ENCODE measurements at places on chromosomes 7 and 10.

DNA sequence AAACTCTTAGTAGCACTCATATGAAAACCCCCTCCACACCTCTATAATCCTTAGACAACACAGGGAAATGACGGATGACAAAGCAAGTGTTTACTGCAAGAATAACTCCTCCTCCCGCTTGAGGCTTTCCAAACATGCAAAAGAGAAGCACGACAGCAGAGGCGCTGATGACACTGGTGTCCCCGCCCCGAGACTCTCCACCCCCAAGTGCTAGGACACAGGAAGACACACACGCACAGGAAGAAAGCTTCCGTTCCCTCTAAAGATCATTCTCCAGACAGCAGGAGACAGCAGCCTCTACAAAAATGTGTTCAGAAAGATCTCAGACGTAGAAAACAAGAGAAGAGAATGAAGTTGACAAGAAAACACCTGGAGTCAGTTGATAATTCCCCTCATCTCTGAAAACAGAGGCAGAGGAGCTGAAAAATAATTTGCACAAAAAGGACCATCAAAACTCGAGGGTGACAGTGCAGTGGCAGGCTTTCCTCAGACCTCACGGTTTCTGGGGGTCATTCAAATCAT, 90.2 kb downstream of the DLG5 start:
- peak; percentile 75 for DNase-seq

GRCh38 chr10:128981251-128981650, 485.8 kb upstream of the MGMT start:
- no peak for DNase-seq

DNA sequence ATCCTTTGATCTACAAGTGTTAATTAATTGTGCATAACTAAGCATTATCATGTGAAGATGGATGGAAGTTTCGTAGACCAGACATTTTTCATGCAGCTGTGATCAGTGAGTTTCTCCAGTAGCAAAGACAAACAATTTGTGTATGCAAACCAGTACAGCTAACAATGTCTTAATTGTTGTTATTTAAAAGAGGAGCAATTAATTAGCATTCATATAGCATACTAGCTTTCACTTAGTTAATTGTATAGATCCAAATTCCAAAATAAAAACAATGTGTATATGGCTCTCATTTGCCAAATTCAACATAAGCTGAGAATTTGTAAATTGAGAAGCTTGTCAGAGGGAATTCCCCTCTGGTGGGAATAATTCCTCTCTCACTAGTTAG, 22.6 kb upstream of the PRKCQ start:
- no peak for DNase-seq

- DNase-seq: no peak
Observed at GRCh38 chr10:133267293-133267692, 9.4 kb downstream of the ADAM8 start.

GRCh38 chr7:26515314-26515842, 223.7 kb downstream of the SNX10 start:
- no peak for DNase-seq

- DNase-seq: peak; percentile 73
Observed at GRCh38 chr10:62082729-62083411, 181.4 kb downstream of the ARID5B start.

DNA sequence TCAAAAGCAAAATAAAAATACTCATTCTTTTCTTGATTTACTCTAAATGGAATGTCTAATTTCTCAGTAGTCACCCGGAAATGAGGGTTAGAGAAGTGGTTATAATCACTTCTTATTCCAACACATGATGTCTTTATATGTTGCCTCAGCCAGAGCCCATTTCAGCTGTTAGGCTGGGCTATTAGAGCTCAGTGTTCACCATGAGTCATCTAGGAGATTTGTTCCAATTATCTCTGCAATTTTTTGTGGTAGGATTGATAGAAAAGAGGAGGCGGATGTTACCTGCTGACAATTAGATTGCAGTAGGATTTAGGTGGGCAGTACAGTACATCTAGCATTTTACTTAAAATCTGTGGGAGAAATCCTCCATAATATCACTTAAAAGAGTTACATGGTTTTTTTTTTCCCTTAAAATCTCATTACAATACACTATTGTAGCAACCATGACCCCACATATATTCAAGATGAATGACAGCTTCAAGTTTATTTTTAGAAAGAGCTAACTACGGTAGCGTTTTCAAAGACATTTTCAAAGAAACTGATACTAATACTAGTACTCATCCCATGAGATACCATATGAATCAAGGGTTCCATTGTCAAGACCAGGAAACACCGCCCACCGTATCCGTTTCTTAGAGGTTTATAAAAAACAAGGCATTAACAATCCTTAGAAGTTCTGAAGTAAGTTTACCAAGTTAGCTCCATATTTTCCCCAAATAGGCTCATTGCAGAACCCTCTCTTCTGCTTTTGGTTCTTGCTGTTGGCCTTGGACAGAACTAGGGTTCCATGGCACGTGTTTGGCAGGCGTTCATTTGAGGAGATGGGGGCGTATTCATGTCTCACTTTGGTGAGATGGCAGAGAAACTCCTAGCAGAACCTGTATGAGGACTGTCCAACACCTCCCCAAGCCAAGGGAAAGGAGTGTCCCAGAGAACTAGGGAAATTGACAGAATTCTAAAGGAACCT, 10.4 kb downstream of the CPA2 start:
- DNase-seq: no peak

DNA sequence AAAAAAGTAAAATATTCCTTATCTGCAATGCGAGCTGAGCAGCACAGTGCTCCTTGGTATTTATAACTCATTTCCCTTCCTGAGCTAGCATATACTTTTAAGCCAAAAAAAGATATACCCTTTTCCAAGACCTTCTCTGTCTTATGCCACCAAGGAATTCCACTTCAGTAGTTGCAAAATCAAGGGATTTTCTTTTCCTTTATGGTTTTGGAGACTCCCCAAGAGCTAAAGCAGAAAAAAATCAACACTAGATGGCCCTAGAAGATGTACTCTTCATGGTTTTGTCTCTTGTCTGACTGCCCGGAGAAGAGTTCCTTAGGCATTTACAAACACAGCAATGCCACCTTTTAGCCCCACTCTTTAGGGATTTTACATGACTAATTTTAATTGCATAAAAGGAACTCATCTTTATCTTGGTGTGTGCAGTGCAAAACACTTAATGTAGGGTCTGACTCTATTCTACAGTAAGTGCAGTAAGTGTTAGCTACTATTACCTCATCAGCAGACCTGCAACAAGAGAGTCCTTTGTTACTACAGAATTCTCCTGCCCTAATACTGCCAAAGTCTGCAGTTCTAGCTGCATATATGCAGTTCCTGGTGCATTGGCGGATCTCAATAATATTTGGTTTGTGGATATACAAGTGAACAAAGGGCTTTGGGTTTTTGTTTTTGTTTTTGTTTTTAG, 443.3 kb downstream of the GFRA1 start:
- no peak for DNase-seq

DNA sequence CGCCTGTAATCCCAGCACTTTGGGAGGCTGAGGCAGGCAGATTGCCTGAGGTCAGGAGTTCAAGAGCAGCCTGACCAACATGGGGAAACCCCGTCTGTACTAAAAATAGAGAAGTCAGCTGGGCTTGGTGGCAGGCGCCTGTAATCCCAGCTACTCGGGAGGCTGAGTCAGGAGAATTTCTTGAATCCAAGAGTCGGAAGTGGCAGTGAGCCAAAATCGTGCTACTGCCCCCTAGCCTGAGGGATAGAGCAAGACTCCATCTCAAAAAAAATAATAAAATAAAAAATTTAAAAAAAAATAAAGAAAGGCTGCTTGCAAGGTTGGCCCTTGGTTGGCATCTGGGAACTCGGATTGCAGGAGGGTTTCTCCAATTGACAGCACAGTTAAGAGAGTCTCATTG, 221.6 kb downstream of the DGKI start:
- DNase-seq: no peak

GRCh38 chr10:4382811-4383210, 443.2 kb upstream of the AKR1E2 start:
- DNase-seq: no peak

- peak; percentile 9 for DNase-seq
Observed at GRCh38 chr7:105587909-105588635, 6.8 kb upstream of the EFCAB10 start.

DNA sequence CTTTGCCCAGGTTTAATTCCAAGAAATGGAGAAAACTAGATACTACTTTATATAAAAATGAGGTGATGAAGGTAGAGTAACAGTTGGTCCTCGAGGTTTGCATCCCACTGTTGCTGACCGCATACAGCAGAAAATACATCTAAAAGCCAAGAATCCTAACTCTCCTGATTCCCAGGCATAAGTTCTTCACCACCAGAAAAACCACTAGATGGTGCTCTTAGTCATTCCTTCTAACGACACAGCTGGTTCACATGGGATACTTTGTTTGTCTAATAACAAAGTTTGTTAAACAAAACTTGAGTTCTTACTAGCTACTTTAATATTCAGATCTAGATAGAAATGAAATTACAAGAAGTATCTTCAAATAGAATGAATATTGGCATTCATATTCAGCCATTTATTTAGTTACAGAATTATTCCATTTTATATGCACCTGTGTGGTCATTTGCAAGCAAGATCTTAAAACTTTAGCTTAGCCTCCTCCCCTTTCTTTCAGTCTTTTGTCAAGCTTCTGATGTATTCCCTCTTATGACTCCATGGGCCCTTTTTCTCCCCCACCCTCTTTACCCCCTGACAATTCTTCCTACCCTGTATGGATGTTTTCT, 54.1 kb upstream of the CYP26C1 start:
- DNase-seq: peak; percentile 24

- no peak for DNase-seq
Observed at GRCh38 chr7:150828384-150828783, 23.9 kb upstream of the AOC1 start.

DNA sequence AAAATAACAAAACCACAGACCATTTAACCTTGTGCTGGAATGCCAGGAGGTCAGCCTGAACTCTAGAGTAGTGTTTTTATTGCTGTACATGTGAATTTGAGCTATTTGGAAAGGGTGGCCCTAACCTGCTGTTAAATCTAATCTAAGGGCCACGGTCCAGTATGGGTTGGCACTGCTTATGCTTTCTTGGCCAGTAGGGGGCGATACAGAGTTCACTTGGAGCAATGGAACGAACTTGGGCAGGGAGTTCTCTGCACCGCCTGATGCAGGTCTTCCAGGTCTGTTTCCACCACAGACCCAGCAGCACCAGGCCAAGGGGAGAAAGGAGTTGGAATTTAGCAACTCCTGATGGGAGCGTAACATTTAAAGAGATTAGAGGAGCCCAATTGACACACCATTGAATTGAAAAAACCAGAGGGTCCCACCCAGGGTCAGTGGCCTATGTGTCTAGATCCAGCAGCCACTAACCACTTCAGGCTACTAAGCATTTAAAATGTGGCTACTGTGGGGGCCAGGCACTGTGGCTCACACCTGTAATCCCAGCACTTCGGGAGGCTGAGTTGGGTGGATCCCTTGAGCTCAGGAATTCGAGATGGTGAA, 75.7 kb upstream of the EFCAB10 start:
- peak; percentile 66 for DNase-seq

GRCh38 chr7:133186060-133186459, 66.8 kb upstream of the EXOC4 start:
- no peak for DNase-seq

- DNase-seq: no peak
Observed at GRCh38 chr10:78744491-78745090, 324.2 kb upstream of the ZMIZ1 start.

DNA sequence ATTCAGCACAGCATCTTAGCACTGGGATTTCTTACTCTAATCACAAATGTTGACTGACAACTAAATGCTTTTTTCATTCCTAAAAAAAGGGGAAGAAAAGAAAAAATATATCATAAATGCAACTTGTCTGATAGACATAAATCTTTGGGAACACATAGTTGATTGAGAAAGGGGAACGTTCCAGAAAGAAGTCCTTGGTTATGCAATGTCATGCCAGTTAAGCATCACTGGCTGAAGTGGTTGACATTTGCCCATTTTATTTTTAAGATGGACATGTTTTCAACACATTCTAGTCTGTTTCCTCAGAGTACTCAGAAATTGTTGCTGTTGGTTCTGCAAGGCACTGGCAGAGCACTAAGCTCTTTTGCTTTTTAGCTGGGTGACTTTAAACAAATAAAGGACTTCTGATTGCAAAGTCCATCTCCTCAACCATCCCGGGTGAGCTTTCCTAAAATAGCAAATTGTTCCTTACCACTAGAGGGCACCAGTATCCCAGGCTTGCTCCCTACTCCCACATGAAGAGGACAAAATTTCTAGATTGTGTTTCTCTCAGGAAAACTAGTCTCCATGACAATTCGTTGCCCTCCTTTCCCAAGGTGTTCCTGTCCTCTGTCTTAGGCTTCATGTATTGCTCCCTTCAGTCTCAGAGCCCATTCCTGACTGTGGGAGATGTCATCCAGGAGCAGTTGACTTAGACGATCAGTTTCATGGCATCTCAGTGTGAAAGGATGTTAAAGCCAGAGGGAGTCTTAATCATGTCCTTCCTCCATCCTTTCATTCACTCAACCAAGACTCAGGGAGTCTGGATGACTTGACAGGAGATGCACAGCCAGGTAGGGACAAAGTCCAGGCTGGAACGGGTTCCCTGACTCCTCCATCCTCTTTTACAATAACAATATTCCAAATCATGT, 23.9 kb downstream of the OPALIN start:
- peak; percentile 23 for DNase-seq

- DNase-seq: no peak
Observed at GRCh38 chr7:90251304-90251635, 6.3 kb downstream of the CFAP69 start.

DNA sequence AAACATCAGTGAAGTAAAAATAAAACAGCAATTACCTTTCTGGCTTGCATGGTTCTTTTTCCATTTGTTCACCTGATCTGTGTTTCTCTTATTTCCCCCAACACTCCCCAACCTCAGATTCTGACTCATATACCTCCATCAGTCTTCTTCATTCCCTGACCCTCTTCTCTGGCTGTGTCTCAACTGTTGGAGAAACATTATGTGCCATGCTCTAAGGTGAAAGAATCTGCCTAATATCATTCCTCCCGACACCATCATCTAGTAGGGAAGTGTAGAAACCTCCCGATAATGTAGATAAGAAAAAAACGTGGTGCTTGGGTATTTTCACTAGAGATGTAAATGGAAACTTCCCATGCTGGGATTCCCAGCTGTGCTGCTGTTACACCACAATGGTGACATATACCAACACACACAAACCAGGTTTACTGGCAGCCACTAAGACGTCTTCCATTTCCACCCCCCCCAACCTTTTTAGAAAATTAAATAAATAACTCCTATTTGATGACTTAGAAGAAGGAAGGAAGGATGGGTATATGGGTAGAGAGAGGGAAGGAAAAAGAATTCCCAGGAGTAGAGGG, 63.4 kb downstream of the OSBPL3 start:
- DNase-seq: no peak

GRCh38 chr7:147525325-147525724, 1065.2 kb upstream of the C7orf33 start:
- DNase-seq: no peak

DNA sequence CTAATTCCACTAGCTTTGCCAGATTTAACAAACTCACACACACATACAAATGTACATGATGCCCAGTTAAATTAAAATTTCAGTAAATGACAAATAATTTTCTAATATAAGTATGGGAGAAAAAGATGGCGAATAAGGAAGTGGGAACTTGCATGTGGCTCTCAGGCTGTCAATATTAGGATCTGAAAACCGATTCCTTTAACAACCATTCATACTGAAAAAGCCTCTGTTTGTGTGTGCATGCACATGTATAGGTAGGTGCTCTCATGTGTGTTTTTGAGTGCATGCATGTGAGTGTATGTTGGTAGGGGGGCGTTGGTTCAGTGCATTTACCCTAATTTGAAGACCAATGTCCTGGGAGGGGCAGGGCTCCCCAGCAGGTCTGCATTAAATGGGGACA, 125.3 kb downstream of the HTR7 start:
- DNase-seq: no peak
